ENCODE measurements at places on chromosomes 6 and 20.
A peak's percentile ranks its signal among the peaks of the same experiment; 100 is the strongest.

- no peak for DNase-seq
Observed at GRCh38 chr20:14142964-14143627, 147.8 kb downstream of the MACROD2 start.

GRCh38 chr20:21357844-21358243 is 39.5 kb downstream of the NKX2-4 start:
- no peak for DNase-seq

GRCh38 chr6:1987640-1988039 is 257.8 kb downstream of the GMDS start:
- no peak for DNase-seq

- DNase-seq, result no peak
Observed at GRCh38 chr20:51715856-51716185, 52.4 kb downstream of the ATP9A start.

DNA sequence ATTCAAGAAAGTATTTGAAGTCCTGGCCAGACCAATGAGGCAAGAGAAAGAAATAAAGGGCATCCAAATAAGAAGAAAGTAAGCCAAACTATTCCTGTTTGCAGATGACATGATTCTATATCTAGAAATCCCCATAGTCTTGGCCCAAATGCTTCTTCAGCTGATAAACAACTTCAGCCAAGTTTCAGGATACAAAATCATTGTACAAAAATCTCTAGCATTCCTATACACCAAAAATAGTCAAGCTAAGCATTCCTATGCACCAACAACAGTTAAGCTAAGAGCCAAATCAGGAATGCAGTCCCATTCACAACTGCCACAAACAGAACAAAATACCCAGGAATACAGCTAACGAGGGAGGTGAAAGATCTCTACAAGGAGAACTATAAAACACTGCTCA is 60.1 kb upstream of the PHIP start:
- DNase-seq, result no peak

- no peak for DNase-seq
Observed at GRCh38 chr6:153028286-153028685, 25.8 kb upstream of the MTRF1L start.

DNA sequence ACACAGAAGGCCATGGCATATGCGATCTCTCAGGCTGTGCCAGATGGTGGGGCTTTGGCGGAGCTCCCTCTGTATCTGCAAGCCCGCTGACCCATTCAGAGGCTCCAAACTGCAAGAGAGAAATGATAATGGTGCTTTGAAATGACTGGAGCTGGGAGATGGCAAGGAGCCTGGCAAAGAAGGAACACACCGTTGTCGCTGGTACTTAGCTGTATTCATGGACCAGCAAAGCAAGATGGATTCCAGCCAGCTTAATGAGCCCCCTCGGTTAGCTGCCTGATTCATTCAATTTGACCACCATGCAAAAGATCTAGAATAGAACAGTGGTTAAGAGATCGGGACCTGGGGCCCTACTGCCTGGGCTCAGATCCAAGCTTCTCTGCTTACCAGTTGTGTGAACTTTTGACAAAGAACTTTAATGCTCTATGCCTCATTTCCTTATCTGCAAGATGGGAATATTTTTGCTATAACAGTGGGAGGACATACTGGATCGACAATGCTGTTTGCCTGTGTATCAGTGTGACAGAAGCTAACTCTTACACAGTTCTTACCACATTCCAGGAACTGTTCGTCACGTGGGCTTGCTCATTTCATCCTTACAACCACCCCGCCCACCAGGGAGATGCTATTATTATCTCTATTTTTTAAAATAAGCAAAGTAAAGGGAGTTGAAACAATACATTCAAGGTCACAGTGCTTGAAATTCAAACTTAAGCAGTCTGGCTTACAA is 317.8 kb upstream of the SULF2 start:
- DNase-seq, result no peak

DNA sequence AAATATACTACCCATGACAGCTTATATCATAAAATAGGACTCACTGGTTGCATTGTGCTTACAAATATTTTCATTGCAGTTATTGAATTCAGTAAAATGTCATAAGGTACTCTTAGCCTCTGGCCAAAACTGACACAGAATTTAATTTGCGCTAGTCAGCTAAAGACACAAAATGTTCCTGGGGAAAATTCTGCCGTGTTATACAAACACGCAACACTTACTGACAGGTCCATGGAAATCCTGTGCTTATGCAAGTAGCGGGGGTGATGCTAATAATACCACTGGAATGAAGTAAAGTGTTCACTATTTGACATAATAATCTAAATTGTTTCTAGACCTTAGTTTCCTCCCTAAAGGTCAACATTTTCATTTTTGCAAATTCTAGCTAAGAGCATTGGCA is 354.4 kb upstream of the RSPO3 start:
- DNase-seq, result no peak

GRCh38 chr6:111609827-111610526 is 4.3 kb upstream of the TRAF3IP2 start:
- no peak for DNase-seq

DNA sequence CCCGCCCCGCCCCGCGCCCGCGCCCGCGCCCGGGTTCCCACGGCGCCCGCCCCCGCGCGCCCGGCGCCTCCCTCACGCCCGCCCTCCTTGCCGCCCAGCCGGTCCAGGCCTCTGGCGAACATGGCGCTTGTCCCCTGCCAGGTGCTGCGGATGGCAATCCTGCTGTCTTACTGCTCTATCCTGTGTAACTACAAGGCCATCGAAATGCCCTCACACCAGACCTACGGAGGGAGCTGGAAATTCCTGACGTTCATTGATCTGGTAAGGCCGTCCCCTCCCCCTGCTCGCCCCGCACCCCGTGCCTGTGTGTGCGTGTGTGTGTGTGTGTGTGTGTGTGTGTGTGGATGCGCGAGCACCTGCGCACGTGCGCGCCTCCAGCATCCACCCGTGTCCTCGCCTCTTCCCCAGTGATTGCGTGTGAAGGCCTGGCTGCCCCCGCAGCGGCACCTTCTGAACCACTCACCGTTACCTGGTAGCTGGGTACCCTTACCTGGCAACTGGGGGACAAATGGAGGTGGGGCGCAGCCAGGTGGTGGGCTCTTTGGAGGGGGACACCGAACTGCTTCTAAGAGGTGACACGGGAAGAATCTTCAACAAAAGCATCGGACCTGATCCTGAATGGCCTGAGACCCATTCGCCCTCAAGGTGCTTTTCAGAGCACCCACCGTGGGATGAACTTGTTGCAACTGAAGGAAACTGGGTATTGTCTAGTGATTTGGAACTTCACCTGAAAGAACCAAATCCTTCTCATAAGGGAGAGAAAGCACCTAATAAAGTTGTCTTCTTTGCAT is at the start of gene AIG1:
AIG1 (plus strand) TSS at position 84 of the 791 bp plus-strand sequence; CDS start at position 121, 37 bp downstream.
- peak; percentile 80 for DNase-seq

DNA sequence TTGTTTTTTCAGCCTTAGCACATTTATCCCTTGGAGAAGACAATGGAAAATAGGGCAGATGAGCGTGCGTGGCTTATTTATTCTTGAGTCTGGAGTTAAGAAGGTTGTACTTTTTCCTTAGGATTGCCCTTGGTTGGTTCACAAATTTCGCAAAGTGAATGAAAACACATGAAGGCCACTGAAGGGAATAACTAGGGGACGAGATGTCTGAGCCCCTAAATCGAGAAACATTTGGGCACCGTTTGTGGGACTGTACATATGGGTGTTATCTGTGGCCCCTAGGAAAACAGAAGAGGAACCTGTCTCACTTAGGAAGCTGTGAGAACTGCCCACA is 19.4 kb upstream of the TRIM27 start:
- peak; percentile 20 for DNase-seq

DNA sequence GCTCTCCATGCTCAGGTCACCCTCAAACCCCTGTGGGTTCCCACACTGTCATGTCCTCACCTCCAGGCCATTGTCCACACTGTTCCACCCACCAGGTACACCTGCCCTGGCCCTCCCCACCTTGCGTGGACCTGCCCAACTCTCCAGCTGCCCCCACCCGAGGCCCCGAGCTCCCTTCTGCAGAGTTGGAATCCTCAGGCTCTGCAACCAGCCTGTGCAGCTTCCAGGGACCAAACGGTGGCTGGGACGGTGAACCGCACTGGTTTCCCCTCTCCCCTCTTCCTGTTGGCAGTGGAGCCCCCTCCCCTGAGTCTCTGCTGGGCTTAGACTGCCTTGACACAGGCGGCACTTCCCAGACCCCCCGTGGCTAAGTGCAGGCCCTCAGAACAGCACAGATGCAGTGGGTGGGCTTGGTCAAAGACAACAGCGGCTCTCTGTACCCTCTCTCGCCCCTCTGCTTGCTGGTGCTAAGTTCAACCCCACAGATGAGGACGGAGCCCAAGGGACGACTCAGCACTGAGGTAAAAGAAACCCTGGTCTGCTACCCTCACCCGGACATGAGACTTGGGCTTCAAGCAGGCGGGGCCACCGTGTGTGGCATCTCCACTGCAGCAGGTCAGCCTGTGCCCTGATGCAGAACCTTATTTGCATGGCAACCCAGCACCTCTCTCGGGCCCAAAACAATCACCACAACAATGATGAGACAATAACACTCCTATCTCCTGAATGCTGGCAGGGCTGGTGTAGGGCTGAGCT is 11.0 kb downstream of the ZBP1 start:
- DNase-seq, result no peak

DNA sequence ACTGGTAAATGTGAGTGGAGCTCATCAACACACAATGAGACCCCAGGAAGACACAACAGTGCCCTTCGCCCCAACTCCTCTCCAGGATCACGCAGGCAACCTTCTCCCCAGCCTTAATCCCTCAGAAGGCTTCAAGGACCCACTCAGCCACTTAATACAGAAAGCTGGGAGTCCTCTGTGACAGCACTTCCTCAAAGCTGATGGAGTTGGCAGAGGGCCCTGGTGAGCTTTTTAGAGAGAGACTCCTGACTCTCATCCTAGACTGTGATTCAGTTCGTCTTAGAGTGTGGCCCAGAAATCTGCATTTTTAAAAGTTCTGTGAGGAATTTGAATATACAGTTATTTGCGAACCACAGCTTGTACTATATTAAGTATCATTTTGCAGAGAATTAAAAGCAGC is 187.7 kb downstream of the UST start:
- DNase-seq, result no peak

DNA sequence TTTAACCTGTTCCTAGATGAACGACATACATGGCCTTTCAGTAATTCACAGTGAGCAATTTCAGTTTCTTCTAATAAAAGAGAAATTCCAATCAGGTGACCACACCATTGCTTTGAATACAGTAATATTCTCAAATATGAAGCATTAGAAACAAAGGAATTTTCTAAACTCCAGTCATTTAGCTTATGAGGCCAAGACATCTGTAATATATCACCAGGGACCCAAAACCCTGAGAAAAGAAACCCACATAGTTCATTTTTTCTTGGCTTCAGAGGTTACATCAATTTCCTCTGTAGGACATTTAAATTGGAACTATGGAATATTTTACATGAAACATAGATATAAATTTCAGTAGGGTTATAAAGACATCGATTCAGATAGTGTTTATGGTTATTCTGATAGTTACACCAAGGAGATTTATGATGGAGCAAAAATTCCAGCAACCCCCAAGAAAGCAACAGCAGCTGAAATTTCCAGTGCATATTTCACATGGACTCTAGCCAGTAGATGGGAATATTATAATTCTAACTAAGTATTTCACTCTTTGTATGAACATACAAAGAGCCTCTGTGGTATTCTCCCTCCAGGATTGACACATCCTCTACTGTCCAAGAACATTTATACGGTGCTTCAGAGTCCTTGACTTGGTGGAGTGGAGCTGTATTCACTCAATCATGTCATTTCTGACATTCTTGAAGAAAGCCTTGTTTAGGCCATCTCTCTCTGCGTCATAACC is 82.9 kb downstream of the ADGRG6 start:
- DNase-seq, result no peak

DNA sequence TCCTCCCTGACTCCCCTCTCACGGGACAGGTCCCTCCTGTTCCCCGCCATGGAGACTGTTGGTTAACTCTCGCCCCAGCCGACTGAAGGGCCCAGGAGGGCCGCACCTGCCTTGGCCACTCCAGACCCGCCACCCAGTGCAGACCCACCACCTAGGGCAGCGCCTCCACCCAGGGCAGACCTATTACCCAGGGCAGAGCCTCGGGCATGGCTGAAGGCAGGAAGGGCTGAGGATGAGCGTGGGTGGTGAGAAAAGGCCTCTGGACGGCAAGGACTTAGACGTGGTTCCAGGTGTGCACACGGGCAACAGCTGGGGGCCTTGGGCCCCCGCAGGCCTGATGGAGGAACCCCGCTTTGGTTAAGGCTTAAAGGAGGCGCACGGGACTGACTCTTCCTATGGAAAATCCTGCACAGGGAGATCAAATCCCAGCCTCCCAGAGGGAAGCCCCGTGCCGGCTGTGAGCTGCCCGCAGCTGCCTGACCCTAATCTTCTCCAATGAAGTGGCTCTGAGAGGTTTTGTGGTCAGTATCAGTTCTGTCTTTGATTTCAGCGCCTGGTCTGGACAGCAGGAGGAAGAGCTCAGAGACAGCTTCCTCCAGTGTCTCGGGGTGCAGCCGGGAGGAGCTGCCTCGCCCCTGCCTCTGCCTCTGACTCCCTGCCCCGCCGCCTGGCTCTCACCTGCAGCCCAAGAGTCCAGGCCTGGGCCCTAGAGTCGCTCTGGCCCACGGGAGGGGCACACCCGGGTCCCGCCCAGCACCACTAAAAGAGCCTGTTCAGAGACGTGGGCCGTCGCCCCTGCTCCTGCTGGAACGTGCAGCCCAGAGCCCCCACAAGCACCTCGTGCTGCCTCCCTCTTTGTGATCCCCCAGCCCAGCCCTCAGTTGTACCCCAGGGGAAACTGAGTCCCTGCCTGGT is 12.1 kb upstream of the CHRNA4 start:
- DNase-seq, result no peak

- DNase-seq, result no peak
Observed at GRCh38 chr6:142735204-142735603, 209.8 kb downstream of the HIVEP2 start.

DNA sequence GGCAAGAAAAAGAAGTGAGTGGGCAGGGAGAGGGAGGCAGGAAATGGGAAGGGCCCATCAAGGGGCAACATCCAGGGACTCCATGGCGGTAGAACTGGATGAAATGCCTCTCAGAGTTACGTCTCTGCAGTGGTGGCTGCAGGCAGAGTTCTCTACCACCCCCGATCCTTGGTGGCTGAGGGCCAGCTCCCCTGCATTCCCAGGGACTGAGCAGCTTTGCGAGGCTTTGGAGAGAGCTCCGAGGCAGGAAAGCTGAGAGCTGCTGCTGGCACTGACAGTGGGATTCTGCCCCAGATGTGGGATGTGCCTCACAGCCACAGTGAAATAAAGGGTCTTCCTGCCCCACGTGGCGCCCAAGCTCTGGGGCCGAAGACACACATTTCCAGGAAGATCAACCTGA is 236.6 kb downstream of the SLC24A3 start:
- DNase-seq, result no peak

GRCh38 chr20:32482442-32483261 is 102.5 kb downstream of the NOL4L start:
- peak; percentile 82 for DNase-seq
